ENCODE measurements at places on chromosomes 6 and 20. TPM values are rescaled to one million over a fixed set of nuclear protein-coding genes. Genes with fewer than 3 reads are reported as not detected.
A peak's percentile ranks its signal among the peaks of the same experiment; 100 is the strongest.

Gene OPN5
- 0.18 TPM for total RNA-seq

DNA sequence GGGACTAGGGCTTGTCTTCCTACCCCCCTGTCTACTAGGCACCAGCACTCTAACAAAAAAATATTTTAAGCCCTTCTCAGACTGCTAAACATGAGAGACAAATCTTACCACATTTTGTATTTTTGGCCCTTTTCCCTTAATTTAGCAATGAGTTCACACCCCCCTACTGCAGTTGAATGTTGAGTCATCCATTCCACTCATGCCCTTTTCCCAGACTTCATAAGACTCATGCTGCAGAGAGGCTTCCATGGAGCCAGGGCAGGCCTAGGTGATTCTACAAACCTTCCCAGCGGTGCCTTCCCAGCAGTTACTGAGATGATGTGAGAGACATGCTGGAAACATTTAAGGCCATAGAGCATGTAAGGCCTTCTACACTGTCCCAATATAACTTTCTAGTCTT, 53.9 kb downstream of the PXDC1 start:
- H3K4me1 ChIP-seq, result peaks cover 6% of the 10 kb centered on the region
- no peak for DNase-seq
- no peaks in the 10 kb centered on the region for H3K36me3 ChIP-seq
- no peak overlapping the region for H3K4me3 ChIP-seq

Gene SLC17A1
- not detected for total RNA-seq

DNA sequence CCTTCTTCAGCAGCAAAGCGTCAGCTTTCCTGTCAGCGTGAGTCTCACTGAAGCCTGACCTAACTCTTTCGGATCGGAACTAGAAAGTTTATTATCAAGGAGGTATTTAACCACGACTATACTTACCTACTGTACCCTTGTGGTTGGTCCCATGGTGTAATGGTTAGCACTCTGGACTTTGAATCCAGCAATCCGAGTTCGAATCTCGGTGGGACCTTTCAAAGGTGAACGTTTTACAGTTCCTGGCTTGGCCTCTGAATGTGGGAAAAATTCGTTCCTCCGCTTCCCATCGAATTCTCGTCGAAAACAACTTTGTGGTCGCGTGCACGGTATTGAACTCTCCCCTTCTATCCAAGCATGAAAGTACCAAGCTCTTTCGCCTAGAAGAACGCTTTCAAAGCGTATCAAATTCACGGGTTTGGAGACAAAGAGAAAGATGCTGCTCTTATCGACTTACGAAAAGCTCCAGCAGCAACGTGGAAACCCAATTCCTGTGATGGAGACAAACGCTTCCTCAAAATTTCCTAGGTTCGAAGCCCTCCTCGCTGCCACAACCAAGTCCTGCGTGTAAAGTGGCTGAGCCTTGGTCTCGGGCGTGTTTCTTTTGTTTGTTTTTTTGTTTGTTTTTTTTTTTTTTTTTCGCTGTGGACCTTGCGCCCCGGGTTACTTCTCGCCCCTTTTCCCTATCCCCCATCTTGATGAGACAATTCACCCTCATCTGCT, 63.7 kb downstream of the GPX5 start:
- peak overlapping the region; percentile 31 for H3K27ac ChIP-seq
- peaks cover 20% of the 10 kb centered on the region for H3K4me1 ChIP-seq
- no peaks in the 10 kb centered on the region for H3K36me3 ChIP-seq
- peak; percentile 93 for DNase-seq
- H3K4me3 ChIP-seq, result peak overlapping the region; percentile 26
